AG20443 (cell line): ENCODE measurements at places on chromosomes 7 and 10.

DNA sequence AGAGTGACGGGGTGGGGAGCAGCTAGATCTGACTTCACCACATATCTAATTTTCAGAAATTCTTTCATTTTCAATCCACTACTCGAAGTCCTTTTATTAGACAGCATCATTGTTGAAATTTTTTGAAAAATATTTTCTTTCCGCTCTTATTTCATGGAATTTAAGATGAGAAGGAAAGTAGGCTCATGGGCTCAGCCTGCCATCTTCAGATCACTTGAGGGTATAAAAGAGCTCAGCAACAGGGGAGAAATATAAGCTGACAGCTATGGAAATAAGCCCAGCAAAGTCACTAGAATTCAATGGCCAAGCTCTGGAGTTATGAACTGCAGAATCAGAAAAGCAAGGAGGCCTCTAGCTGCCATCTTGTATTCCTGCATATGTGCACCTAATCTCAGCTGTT, 389.1 kb downstream of the XPNPEP1 start:
- no peak for DNase-seq

GRCh38 chr7:138613630-138614029, 87.5 kb downstream of the SVOPL start:
- no peak for DNase-seq

DNA sequence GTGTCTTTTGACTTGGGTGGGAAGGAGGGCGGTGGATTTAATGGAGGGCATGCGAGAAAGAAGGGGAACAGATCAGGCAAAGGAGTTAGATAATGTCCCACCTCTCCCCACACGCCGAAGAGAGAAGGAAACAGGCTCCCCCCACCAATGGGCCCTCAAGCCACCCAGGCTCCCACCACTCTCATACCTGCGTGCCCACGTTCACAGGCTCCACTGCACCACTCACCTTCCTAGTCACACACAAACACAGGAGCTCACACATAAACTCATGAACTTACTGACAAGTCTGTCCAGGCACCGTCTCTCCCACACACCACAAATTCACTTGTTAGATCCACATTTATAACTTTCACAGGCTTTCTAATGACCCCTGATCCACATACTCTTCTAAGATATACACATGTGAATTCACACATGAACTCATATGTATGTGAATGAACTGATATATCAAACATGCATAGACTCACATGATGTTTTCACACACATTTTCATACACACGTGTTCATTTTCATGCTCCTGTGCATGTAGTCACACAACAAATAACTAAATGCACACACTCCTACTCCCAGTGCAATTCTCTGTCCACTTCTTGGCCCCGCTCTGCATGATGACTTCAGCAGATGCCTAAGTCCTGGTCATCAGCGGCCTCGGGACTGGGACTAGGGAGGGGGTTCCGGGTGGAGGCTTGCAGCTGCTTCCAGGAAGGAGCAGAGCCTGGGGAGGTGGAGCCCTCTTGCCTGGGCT, 1.5 kb downstream of the LZTS2 start:
- DNase-seq, result peak; percentile 91

GRCh38 chr7:7761974-7762779, 43.8 kb upstream of the RPA3 start:
- DNase-seq, result no peak

- DNase-seq, result no peak
Measured at GRCh38 chr7:47346377-47346914, 235.5 kb downstream of the TNS3 start.

- DNase-seq, result no peak
Measured at GRCh38 chr7:22124941-22125340, 179.2 kb upstream of the CDCA7L start.

- DNase-seq, result peak; percentile 45
Measured at GRCh38 chr7:28473571-28474281, 61.4 kb downstream of the CREB5 start.

DNA sequence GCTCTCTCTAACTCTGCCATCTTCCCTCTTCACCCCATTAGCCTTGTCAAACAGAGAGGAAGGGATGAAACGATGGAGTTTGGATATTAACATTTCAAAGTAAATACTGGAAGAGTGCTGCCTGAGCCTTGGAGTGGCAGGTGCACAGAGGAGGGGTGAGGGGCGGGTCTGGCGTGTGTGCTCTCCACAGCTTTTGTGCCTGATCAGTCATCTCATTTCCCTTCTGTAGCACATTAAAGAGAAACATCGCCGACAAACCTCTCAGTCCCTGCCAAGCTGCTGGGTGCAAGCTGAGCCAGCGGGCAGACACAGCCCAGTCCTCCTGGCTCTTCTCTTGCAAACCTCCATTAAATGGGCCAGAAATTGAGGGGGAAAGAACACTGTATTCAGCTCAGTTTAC, 76.2 kb downstream of the SLIT1 start:
- no peak for DNase-seq

DNA sequence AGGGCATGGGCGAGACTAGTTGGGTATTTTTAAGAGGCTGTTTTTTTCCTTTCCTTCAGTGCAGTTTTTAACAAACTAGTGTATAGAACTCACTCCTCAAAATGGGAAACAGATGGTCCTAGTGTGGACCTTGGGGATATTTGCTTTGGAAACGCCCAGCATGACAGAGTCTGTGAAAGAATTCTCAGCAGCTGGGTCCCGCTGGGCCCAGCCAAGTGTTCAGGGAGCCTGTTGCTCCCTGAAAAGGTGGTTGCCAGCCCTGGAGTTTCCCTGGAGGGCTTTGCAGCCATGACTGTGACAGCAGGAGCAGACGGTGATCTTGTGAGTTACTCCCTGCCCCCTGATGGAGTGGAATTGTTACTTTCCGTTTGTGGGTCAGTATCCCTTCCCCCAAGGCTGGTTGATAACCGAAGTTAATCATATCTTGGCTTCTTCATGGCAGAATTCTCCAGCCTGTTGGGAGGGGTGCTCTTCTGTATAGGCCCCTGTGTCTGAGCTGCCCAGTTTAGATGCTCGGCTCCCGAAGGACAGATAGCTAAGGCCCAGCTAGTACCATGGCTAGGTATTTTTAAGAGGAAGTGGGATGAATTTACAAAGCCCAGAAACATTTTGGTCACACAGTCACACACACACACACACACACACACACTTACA, 278.6 kb upstream of the HABP2 start:
- peak; percentile 84 for DNase-seq

DNA sequence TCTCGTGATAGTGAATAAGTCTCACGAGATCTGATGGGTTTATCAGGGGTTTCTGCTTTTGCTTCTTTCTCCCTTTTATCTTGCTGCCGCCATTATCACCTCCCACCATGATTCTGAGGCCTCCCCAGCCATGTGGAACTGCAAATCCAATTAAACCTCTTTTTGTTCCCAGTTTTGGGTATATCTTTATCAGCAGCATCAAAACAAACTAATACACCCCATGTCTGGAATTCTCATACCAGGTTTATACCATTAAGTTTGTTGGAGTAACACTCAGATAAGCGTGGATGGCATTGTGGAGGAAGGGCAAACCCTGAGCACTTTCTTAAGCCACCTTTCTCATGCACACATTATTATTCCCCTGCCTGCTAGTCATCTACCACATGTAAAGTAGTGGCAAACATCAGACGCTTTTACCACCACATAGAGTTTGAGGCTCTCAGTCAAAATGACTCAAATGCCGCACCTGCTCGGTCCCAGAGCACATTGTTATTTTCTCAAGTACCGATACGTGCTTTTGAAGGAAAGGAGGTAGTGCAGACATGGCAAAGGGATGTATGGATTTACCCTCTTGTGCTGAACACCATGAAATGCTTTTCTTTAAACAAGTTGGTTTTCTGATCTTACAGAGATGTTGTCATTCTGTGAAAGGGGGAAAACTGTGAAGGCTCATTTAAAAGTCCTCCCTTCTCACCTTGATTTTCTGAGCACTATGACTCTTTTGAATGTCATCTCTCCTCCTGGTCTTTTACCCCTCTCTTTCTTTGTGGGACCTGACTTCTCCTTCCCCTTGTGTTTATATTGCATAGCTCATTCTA, 429.7 kb downstream of the EXOC4 start:
- DNase-seq, result no peak

DNA sequence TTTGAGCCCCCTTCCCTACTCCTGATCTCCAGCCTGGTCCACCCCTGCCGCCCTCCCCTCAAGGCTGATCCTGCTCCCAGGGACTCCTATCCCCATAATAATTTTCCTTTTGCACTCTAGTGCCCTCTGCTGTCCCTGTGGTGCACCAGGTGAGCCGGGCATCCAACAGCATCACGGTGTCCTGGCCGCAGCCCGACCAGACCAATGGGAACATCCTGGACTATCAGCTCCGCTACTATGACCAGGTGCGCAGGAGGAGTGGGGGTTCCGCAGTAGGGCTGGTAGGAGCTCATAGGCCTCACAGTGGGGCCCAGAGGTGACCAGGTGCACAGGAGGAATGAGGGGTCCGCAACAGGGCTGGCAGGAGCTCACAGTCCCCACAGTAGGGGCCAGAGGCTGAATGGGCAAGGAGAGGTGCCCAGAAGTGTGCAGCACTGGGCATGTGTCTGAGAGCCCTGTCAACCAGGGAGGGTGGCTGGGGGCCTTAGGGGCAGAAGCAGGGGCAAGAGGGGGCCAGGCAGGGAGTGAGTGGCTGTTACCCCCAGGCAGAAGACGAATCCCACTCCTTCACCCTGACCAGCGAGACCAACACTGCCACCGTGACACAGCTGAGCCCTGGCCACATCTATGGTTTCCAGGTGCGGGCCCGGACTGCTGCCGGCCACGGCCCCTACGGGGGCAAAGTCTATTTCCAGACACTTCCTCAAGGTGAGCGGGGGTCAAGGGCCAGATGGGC, 11.7 kb downstream of the EPHB6 start:
- peak; percentile 46 for DNase-seq

- DNase-seq, result no peak
Measured at GRCh38 chr10:79268742-79269141, 78.5 kb upstream of the PPIF start.

DNA sequence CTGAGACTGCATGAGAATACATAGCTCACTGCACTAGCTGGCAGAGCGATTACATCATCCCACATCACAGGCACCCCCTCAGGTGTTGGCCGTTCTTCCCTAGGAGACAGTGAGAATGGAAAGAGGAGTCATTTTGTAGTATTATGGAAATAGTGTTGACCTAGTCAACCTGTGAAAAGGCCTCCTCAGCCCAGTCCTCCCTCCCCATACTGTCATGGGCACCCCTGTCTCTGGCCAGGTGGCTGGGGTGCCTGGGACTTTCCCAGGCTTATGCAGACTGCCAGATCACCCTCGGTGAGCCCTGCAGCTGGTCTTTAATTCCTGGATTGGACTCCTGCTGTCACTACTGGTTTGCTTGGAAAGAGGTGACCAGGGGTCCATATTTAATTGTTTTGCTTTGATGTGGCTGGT, 4.0 kb downstream of the INPP5A start:
- DNase-seq, result no peak

GRCh38 chr7:134300988-134301387, 15.7 kb downstream of the SLC35B4 start:
- no peak for DNase-seq

DNA sequence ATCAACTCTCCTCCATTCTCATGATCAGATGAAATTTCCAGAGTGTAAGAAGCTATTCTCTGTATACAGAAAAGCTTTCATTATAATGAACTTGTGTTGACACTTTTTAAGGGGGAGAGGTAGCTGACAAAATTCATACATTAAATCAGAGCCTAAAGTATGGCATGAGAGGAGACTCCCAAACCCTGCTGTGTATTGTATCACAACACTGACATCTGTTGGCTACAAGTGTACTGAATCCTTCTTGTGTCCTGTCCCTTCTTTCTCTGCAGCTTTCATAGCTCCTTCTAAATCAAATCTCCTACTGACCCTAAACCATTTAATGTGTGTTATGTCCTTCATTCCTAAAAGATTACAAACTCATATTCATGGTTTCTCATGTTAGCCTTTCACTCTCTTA, 70.9 kb downstream of the GCC1 start:
- peak; percentile 59 for DNase-seq

- no peak for DNase-seq
Measured at GRCh38 chr7:128858380-128859231, 4.0 kb upstream of the ATP6V1F start.

DNA sequence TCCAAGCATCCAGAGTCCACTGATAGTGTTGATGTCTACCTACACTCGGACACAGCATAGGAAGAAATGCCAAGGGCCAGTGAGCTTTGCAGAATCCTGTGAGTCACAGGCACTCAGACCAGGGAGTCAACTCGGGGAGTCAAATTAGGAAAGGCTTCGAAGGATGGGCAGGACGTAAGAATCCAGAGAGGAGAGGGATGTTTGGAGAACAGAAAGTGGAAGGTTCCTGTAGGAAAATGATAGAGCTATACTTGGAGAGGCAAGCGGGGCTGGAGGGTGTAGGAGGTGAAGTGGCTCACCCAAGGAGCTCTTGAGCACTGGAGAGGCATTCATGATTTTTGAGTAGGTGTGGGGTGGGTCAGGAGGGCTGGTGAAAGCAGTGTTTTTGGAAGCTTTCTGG, 3.0 kb downstream of the ZYX start:
- peak; percentile 47 for DNase-seq
